BJ (cell line): ENCODE measurements at places on chromosomes 1 and 21.
A peak's percentile ranks its signal among the peaks of the same experiment; 100 is the strongest.

DNA sequence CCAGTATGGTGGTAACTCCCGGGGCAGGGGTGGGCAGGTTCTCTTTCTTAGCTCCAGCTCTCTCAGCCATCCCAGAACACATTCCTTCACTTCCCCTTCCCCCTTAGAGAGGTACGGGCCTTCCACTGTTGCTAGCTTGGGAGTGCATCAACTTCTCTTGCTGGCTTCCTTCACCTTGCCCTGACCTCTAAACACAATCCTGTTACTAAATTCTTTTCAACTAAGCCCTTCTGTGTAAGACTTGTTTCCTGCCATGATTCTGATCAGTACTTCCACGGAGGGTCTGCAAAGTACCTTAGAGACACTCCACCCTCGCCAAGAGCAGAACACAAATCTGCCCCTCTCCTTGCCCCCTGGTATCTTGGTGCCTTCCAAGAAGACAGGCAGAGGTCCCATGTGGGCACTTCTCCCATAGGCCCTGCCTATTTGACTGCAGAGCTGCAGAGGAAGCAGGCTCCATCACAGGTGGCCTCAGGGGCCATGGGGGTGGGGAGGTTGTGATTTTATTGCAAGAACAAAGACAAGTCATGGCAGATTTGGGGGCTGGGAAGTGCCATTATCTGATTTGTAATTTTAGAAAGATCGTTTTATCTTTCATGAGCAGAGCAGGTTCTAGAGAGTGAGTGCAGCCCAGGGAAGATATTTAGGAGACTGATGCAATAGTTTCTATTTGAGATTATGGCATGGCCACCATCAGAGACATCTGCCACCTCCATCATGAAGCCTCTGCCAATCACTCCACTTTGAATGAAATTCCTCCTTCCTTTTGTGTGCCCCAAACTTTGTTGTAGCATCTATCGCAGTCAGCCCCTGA lies 182.5 kb upstream of the JUN start:
- DNase-seq: no peak

DNA sequence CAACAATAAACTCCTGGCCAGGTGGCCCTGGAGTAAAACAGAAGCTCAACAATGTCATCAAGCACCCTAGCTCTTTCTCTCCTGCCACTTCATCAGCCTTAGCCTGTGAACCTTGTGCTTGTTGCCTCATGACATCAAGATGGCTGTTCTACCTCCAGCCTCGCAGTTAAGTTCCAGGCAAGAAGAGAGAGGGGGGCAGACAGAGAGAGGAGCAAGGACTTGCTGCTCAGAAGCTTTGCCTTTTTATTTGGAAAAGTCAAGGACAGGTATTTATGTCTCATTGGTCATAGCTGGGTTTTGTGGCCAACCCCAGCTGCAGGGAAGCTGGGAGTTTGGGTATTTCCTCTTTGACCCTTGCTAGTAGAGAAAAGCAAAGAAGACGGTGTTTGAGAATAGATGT lies 60.3 kb upstream of the GADD45A start:
- DNase-seq: no peak

DNA sequence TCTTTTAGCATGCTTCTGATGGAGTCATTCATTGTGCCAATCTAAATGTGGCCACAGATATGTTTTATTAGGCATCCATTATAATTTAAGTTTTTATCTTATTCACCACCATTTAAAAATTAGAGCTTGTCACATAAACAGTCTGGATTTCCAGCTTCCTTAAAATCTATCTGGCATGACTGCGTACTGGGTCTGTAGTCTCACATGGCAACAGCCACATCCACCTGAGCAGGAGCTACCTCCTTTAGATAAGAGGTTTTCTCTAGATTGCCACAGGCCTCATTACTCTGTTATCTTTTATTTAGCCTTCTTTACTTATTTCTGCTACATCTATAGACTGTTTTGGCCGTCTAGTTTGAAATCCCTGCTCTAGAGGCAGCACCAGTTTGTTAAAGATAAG lies 29.1 kb downstream of the B3GALT2 start:
- DNase-seq: no peak

GRCh38 chr1:56496821-56497772 lies 82.3 kb downstream of the PLPP3 start:
- no peak for DNase-seq

DNA sequence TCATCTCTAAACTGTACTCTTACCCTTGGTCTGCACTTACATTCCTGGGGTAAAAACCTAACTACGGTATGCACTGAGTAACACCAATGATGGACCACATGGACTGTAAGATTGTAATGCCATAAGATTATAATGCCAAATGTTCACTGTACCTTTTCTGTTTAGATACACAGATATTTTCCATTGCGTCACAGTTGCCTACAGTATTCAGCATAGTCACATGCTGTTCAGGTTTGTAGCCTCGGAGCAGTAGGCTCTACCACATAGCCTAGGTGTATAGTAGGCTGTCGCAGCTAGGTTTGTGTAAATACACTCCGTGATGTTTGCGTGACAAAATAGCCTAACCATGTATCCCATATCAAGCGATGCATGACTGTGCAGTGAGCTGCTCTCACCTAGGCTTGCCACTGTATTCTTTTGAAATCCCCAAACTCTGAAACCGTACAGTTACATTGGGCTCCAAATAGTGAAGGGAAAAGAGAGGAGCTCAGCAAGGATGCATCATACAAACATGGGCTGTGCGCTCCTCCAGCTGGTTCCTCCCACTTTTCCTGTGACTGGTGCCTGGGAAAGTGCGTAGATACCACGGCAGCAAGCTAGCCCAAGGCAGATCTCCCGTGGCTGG lies 35.2 kb downstream of the CFAP57 start:
- DNase-seq: no peak

GRCh38 chr1:87111659-87112371 lies 197.4 kb downstream of the HS2ST1 start:
- DNase-seq: no peak

- DNase-seq: no peak
Observed at GRCh38 chr1:117820694-117821381, 108.6 kb downstream of the GDAP2 start.

DNA sequence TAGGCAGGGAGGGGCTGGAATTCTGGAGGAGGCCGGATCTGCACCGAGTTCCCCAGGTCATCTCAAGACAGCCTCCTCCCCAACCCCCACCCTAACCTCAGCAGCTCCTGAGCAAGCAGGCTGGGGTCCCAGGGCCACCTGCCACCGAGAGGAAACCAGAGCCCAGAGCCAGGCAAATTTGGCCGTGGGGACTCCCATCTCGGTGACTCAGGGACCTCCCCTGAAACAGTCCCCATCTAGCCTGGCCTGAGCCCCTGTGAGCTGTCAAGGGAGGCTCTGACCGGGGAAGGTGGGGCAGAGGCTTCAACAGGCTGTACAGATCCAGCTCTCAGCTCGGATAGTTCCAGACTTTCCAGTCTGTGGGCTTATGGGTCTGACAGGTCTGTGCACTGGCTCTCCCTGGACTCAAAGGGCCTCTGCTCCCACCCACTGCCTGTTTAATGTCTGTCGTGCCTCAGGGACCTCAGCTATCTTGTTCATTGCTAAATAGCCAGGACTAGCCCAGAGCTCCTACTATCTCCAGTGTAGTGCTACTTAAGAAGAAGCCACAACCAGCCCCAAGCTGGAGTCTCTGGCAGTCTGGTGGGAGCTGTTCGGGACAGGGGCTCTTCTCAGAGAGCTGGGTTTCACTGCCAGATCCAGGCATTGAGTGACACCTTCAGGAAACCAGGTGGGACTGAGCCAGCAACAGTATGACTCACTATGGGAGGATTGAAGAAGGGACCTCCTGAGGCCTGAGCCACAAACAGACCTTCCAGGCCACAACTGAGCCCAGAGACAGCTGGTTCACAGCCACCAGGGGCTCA lies 25.6 kb downstream of the MATN1 start:
- no peak for DNase-seq

GRCh38 chr1:236128646-236129178 lies 13.6 kb upstream of the GPR137B start:
- DNase-seq: no peak

DNA sequence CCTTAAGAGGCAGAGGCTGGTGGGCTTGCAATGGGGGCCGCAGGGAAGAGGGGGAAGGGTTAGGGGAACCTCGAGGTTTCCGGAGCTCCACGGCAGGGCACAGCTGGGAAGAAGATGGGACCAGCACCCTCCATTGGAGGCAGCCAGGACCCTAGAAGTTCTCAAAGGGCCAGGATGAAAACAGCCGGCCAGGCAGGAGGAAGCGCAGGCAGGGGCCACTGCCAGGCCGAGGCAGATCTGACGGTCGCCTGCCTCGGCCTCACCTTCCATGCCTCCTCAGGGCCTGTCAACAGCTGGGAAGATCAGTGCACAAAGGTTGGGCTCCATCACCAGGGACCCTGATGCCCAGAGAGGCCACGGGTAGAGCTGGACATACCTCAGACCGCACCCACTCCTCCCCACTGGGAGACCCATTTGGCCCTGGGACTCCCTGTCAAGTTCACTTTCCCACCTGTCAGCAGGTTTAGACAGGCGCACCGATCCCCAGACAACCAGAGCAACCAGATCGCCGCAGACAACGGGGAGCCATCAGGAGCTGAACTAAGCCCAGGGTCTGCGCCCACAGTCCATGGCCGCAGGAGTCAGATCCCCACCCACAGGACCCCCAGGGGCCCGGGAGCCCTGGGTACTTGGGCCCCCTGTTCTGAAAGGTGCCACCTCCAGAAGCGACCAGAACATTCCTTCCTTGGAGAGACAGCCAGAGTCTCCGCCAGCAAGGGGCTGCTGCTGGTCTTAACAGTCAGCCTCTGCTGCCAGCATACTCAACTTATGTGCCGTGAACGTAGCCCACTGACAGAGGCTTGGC lies 2.2 kb downstream of the SLC19A1 start:
- DNase-seq: no peak

- DNase-seq: no peak
Observed at GRCh38 chr1:17725084-17725719, 29.9 kb upstream of the ACTL8 start.

DNA sequence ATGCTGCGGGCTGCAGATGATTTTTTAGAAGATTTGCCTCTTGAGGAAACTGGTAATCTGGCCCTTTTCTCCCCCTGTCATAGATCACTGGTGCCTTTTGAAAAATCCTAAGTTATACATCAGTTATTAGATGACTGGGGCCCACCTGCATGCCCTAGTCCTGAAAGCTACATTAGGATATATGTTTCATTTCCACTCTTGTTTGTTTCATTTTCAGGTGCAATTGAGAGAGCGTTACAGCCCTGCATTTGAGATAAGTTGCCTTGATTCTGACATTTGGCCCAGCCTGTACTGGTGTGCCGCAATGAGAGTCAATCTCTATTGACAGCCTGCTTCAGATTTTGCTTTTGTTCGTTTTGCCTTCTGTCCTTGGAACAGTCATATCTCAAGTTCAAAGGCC lies 8.1 kb upstream of the IFI44 start:
- no peak for DNase-seq

GRCh38 chr1:74964508-74965102 lies 169.6 kb upstream of the LHX8 start:
- DNase-seq: no peak

DNA sequence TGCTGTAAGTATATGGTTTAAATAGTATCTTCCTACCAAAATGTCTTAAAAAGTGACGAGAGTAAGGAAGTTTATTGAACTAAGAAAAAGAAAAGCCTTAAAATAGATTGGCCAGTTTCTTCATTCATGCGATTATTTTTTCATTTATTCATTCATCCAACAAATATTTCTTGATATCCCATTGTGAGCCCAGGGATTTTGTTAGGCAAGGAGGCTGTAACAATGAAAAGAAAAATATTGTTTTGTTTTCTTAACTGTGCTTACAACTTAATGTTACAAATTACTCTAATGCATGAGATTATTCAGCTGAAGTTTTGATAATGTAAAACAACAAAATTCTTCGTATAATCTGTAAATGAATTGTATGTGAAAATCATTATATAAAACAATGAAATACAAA lies 882.0 kb downstream of the LTN1 start:
- DNase-seq: no peak

- DNase-seq: no peak
Observed at GRCh38 chr1:230778916-230779590, 31.9 kb downstream of the CAPN9 start.

DNA sequence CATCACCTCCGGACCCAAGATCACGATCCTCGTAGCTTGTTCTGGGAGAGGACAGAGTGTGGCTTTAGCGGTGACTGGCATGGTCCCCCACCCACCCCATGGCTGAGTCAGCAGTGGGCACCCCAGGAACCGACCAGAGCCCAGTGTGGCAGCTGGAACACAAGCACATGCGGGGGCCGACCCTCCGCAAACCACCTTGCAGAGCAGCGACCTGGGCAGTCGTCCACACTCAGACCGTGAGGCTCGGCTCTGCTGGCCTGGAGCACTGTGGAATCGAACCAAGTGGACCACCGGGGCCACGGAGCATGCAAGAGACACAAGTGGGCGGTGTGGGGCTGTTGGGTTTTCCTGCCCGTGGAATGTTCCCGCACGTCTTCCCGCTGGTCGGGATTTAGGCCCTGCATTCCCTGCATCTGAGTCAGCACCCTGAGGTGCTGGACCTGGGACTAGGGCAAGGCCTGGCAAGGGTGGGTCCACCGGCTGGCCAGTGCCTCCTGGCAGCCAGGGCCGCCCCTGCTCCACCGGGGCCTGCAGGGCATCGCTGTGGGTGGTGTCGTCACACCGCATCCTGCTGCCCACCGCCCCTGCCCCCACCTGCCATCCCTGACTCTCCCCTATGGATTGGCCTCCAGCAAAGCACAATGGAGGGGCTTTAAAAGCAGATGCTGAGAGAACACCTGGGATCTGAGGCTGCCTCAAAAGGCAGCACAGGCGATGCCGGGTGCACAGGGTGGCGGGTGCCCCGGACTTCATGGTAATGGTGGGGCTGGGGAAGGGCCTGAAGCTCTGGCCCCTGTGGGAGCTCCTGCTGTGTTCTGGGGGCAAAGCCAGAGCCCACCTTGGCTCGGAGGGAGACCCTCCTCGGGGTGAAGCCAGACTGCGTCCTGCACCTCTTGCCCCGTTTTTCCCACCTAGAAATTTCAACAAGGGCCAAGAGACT lies 18.5 kb downstream of the MORN1 start:
- DNase-seq: no peak

- peak; percentile 58 for DNase-seq
Observed at GRCh38 chr1:11078631-11079030, 18.8 kb upstream of the SRM start.

GRCh38 chr1:18707696-18708257 lies 77.1 kb downstream of the PAX7 start:
- DNase-seq: no peak

- DNase-seq: no peak
Observed at GRCh38 chr1:106465666-106466065, 590.8 kb upstream of the PRMT6 start.

- DNase-seq: no peak
Observed at GRCh38 chr1:245678860-245679411, 524.2 kb downstream of the KIF26B start.

- no peak for DNase-seq
Observed at GRCh38 chr1:238281418-238281817, 390.7 kb upstream of the ZP4 start.

DNA sequence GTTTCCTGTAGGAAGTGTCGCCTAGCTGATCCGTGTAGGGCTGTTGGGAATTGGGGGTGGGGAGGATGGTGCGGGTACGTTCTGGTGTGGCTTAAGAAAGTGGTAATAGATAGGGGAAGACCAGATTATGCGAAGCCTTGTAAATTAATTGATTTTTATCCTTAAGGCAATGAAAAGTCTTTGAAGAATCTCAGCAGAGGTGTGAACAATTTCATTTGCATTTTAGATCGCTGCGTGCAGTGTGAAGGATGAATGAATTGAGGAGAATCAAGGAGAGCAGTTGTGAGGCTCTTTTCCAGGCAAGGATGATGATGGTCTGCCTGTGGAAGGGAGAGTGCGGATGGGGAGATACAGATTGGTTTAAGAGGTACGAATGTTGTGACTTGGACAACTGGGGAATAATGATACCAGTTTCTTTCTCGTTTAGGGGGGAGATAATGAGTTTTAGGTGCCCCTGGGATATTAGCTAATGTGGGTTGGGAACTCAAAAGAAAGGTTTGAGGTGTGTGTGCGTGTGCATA lies 813 bp upstream of the DEDD start:
- DNase-seq: no peak
